ENCODE measurements at places on chromosomes 3 and 15.

DNA sequence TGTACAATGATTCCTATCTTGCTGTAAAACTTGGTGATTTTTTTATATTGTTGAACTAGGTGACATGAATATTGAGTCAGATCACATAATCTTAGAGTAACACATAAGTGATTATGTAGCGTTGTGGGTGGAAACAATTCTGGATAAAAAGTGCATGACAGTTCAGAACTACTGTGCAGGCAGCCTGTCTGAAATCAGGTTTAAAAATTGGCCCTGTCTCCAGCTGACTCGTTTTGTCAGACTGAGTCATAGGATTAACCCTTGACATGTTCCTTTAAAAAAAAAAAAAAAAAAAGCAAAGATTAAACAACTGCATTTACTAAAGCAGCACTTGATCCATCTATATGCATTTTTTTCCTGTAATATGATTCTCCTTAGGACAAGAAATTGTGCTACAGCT lies 160.0 kb upstream of the CGNL1 start:
- DNase-seq = no peak

GRCh38 chr15:77819851-77820728 lies 187.4 kb upstream of the LINGO1 start:
- no peak for DNase-seq

DNA sequence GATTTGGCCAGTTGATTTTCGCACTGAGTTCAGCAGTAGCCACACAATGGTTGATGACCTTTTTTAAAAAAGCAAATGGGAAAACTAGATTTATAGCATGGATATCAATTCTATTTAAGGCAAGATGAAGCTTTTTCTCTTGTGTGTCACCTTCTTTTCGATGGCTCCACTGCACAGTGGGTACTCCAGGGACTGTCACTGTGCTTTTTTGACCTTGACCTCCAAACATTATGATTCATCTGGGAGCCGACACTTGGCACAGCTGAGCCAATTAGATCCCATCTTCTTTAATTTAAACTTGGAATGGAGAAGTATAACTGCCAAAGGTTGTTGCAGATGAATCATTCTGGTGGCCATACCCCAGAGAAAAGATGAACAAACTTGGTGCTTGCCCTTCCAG lies 367.3 kb downstream of the EPHA6 start:
- no peak for DNase-seq

DNA sequence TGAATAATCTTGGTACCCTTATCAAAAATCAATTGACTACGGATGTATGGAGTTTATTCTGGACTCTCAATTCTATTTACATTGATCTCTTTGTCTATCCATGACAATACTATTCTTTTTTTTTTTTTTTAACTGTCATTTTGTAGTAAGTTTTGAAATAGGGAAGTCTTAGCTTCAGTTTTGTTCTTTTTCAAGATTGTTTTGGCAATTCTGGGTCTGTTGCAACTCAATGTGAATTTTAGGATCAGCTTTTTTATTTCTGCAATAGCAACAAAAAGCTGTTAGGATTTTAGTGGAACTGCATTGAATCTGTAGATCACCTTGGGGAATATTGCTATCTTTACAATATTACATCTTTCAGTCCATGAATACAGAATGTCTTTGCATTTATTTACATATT lies 21.4 kb downstream of the BTLA start:
- no peak for DNase-seq

DNA sequence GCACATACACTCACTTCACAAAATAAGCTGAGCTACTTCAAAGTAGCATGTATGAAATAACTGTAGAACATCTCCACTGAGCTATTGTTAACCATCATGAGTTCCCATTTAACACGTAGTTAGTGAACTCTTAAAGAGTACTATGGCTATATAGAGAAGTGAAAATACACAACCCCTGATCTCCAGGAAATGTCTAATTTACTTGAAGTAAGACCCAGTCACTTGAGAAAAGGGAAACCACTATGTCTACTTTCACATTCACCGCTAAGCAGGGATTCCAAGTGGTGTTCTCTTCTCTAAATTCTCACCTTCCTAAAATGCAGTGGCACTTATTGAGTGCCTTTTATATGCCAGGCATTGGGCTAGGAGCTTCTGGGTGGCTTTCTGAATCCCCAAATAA lies 35.0 kb upstream of the COLQ start:
- no peak for DNase-seq

GRCh38 chr3:106332884-106333283 lies 464.1 kb upstream of the CBLB start:
- no peak for DNase-seq

- DNase-seq = no peak
Measured at GRCh38 chr3:17670749-17671148, 71.7 kb downstream of the TBC1D5 start.

Measured in left ventricle myocardium inferior (tissue), 1 donor.